ENCODE measurements at places on chromosomes 6 and 20. TPM values are rescaled to one million over a fixed set of nuclear protein-coding genes. Genes with fewer than 3 reads are reported as not detected.
A peak's percentile ranks its signal among the peaks of the same experiment; 100 is the strongest.

Gene SNX5
- 207 TPM for total RNA-seq

GRCh38 chr6:165799391-165800153 is 136.5 kb upstream of the PDE10A start:
- no peaks in the 10 kb centered on the region for H3K36me3 ChIP-seq
- peaks cover 4% of the 10 kb centered on the region for H3K4me1 ChIP-seq
- peak; percentile 43 for DNase-seq
- peak overlapping the region; percentile 59 for H3K27ac ChIP-seq
- no peak overlapping the region for H3K4me3 ChIP-seq

DNA sequence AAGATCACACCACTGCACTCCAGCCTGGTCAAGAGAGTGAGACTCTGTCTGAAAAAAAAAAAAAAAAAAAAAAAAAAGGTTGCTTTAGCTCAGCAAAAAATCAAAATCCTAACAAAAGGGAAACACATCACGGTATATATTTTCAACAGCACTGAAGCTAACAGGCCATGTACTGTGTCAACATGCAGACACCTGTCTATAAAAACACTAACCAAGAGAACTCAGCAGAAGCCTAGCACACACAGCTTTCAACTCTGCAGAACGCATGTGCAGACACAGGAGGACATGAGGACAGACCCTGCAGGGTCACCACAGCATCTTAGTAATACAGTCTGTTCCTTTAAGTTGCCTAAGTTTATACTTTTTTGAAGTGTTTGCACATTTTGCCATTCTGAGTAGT is 13.5 kb downstream of the NINL start:
- no peaks in the 10 kb centered on the region for H3K36me3 ChIP-seq
- H3K4me1 ChIP-seq: no peaks in the 10 kb centered on the region
- no peak overlapping the region for H3K27ac ChIP-seq
- no peaks in the 10 kb centered on the region for H3K27me3 ChIP-seq
- no peak overlapping the region for H3K4me3 ChIP-seq

GRCh38 chr6:148760568-148761526 is 14.0 kb downstream of the UST start:
- H3K27me3 ChIP-seq: no peaks in the 10 kb centered on the region
- H3K36me3 ChIP-seq: no peaks in the 10 kb centered on the region
- peaks cover 5% of the 10 kb centered on the region for H3K4me1 ChIP-seq

- H3K4me1 ChIP-seq: no peaks in the 10 kb centered on the region
- H3K4me3 ChIP-seq: no peak overlapping the region
- H3K27ac ChIP-seq: no peak overlapping the region
- no peak for DNase-seq
Measured at GRCh38 chr20:20210327-20210726, 157.6 kb upstream of the INSM1 start.

- DNase-seq: no peak
- no peaks in the 10 kb centered on the region for H3K36me3 ChIP-seq
- no peak overlapping the region for H3K4me3 ChIP-seq
- H3K27me3 ChIP-seq: no peaks in the 10 kb centered on the region
- no peak overlapping the region for H3K27ac ChIP-seq
Measured at GRCh38 chr6:79416931-79417330, 120.3 kb downstream of the LCA5 start.

GRCh38 chr6:137352859-137353258 is 133.7 kb upstream of the IFNGR1 start:
- H3K27me3 ChIP-seq: no peaks in the 10 kb centered on the region
- DNase-seq: no peak
- no peaks in the 10 kb centered on the region for H3K4me1 ChIP-seq
- no peak overlapping the region for H3K27ac ChIP-seq
- no peaks in the 10 kb centered on the region for H3K36me3 ChIP-seq

DNA sequence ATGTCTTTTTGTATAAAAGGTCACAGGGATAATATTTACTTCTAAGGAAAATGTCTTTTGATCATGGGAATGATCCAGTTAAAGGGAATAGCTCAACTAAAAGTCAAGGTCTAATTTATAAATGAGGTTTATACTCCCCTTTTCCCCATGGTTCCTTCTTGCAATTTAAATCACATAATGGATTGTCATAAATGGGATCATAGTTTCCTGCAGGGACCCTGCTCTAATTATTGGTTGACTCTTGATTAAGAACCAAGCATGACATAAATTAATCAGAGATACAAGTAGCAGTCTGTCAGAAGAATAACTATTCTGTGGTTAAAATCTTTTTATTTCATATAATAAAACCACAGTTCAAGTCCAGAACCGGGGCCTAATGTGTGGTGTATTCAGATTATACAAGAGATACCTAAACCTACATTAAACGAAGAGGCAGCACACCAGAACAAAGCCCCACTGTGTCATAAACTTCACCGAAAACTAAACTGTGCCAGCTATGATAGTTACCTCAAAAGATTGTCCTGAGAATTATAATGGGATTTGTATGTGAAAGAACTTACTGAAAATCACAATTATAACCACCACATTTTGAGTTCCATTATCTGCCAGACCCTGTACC is 43.0 kb upstream of the CD83 start:
- H3K4me3 ChIP-seq: peak overlapping the region; percentile 34
- no peak for DNase-seq
- H3K36me3 ChIP-seq: no peaks in the 10 kb centered on the region
- H3K27me3 ChIP-seq: no peaks in the 10 kb centered on the region
- H3K4me1 ChIP-seq: no peaks in the 10 kb centered on the region
- H3K27ac ChIP-seq: peak overlapping the region; percentile 69

DNA sequence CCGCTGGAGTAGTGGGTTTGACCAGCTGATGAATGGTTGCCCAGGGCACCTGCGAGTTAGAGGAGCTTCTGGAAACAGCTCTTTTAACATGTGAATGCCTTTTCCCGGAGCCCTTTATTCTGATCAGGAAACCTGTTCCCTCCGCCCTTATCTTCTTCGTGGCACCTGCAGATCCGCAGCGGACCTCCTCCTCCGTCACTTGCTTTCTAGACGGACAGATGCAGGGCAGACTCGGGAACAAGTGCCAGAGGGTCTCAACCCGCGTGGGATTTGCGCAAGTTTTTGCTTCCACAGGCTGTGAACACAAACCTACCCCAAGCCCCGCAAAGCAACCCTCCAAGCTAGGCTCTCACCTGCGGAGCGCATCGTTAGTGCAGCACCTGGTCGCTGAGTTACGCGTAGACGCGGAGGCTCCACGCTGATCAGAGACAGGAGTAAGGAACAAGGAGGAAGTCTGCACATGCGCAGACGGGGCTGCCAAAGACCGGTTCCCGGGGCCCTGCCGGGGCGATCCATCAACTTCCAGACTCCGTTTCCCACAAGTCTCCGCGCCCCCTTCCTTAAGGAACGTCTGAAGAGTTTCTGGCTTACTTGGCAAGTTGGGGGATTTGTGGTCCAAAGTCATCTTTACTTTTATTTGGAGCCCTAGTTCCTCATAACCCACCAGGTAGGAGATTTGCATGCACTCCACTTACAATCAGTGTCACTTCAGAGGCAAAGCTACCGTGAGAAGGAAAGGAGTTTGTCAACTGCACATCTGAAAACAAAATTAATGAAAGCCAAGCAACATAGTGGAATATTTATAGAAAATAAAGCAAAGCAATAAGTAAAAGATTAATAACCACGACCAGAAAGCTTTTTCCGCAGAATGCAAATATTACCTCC is 52.7 kb upstream of the ELMO2 start:
- H3K4me3 ChIP-seq: no peak overlapping the region
- H3K27me3 ChIP-seq: no peaks in the 10 kb centered on the region
- no peak for DNase-seq
- H3K27ac ChIP-seq: no peak overlapping the region
- H3K4me1 ChIP-seq: no peaks in the 10 kb centered on the region
